Activated CD4-positive, CD25-positive, alpha-beta regulatory T cell treated with anti-CD3 and anti-CD28 coated beads, Interleukin-2, amount 50 U/mL, for 24 hours (primary cell): ENCODE measurements at places on chromosomes 2 and 18.

DNA sequence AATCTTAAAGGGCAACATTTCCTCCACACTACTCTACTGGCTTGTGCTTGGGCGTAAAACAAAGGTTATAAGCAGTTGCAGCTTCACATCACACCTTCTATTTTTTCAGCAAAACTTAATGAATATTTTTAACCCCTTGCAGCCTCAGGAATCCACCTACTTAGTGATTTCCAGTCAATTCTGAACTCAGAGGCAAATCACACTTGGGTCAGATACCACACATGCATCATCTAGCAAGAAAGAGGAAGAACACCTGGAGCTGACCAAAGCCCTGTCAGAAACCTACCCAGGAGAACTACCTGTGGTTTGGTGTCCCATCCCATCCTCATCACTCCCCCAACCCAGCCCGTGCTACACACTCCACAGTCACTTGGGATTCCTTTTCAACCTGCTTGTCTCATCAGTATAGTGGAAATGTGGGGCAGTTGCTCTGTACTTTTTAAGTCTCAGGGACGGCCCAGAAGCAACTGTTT is 25.5 kb downstream of the PIAS2 start:
- peak; percentile 41 for ATAC-seq

- ATAC-seq: no peak
Observed at GRCh38 chr18:13486284-13486683, 240.1 kb downstream of the FAM210A start.

DNA sequence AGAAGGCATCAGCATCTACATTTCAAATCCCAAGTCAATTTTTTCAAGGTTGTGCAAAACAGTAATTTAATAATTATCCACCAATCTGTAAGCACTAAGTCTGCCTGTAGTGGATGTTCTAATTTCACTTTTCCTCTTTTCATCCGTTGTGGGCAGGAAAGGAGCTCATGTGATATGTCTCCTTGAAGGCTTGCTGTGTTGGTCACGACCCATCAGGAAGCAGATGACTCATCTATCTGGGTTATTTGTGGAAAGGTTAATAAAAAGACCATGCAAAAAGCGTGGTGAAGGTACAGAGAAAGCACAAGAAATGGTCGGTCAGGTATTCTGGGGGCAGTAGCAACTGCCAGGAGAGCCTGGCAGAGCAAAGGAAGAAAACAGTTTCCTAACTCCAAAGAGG is 476.7 kb upstream of the RAB6C start:
- no peak for ATAC-seq

GRCh38 chr2:178306352-178307073 is 112.2 kb downstream of the OSBPL6 start:
- no peak for ATAC-seq

- peak; percentile 91 for ATAC-seq
Observed at GRCh38 chr2:8408560-8409460, 273.0 kb upstream of the ID2 start.

DNA sequence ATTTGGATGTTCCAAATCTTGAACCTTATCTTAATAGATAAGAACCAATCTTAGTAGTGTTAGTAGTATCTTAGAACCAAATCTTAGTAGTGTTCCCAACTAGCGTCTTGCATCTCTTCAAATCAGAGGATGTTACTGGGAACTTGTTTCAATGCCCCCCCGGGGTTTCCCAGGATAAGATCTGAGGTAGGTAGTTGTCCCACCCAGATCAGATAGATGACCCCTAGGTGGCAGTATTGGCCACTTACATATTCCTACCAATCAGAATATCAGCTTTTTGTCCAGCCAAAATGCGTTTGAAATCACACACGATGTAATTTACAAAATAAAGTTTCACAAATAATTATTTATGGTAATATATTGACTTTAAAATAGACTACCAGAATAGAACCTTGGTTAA is 314.8 kb downstream of the MBD2 start:
- no peak for ATAC-seq

- ATAC-seq: no peak
Observed at GRCh38 chr18:39842366-39842914, 2112.6 kb upstream of the PIK3C3 start.

DNA sequence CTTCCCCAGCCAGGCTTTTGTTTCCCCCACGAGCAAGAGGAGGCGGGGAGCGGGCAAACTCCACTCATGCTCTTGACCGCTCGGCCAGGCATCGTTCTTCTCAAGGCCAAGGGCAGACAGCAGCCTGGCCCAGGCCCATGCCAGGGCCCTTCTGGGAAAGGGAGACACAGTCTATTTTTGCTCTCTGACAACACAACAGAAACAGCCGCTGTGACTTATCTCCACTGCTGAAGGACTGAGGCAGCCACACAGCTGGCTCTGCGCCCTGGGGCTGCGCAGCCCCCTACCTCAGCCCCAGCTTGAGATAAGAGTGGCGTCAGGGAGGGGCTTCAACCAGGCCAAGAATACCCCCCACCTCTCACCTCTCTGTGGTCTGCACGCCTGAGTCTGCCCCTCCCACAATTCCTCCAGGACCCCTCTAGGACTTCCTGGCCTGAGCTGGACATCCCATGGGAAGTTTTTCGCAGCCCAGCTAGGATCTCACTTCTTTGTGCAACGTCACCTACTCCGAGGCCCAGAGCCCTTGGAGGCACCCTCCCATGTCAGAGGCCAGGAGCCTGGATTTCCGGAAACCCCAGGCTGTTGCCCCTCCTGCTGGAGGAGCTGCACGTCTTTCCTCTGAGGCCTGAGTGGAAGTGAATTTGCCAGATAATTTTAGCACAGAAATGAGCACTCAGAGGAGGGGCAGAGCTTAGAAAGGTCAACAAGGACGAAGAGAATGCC is 118.9 kb upstream of the OTOS start:
- ATAC-seq: no peak

- ATAC-seq: no peak
Observed at GRCh38 chr2:24559473-24560113, 68.5 kb downstream of the NCOA1 start.

DNA sequence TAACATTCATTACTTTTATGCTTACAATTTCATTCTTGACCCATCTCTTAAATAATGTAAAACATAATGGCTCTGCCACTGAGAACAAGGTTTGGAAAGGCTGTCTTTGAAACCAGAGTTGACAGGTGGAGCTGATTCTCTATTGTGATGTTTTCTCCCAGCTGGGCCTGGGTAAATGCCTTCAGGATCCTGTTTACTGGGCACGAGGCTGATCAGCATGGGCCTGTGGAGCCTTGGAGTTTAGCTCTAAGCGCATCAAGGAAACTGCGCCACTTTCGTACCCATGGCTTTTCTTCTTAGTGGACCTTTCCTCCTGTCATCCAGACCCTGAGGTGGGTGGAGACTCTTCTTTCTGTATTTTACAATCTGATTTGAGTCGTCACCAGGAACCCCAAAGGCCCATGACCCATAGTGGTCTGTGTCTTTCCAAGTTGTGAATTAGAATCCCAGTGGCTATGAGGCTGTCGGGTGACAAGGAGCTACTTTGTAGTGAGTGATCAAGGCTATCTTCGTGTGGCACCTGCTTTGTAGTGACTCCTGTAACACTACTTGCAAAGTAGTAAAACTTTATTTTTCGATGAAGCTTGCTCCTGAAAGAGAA is 123.1 kb downstream of the LPIN1 start:
- ATAC-seq: no peak

GRCh38 chr2:239689985-239690384 is 289.2 kb upstream of the HDAC4 start:
- ATAC-seq: no peak

DNA sequence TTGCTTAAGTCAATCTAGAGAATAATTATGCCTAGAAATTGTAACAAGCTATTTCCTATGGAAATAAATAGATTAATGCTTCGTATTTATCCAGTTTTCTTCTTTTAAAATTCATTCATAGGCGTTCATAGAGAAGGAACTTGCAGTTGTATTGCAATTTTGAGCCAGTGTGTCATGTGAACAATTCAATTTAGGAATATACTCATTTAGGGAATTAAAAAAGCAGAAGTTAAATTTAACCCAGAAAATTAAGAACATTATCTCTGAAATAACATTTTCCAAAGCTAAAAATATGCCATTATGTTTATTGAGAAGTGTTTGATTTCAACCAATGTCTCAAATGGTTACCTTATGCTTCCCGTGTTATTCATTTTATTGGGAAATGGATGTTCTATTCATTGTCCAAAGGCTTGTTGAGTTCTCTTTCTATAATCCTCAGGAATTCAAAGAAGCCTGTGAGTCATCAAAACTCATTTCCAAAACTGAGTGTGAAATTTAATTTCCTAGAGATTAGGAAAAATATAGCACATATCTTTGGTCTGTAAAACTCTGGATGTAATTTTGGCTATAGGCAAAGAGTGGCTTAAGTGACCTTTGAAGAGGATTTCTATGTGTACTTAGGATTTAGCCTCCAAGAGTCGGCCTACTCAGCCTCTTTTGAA is 99.7 kb downstream of the SLC8A1 start:
- ATAC-seq: no peak

DNA sequence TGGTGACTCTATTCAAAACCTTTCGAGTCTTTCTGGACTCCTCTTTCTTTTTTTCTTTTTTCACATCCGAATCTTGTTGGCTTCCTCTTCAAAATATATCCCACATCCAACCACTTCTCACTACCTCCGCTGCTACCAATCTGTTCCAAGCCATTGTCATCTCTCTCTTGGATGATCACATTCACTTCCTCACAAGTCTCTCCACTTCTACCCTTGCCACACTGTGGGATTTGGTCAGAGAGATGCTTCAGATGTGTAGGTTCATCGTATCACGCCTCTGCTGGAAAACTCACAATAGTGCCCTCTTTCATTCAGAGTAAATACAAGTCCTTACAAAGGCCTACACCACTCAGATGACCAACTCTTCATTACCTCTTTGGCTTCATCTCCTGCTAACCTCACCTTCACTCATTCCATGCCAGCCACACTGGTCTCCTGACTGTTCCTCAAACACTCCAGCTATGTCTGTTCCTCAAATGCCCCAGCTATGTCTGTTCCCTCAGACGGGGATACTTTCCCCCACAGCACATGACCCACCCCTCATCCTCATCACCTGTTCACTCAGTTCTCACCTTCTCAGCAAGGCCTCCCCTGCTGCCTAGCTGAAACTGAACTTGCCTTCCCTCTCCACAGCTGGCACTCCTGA is 67.2 kb upstream of the PELI1 start:
- no peak for ATAC-seq

DNA sequence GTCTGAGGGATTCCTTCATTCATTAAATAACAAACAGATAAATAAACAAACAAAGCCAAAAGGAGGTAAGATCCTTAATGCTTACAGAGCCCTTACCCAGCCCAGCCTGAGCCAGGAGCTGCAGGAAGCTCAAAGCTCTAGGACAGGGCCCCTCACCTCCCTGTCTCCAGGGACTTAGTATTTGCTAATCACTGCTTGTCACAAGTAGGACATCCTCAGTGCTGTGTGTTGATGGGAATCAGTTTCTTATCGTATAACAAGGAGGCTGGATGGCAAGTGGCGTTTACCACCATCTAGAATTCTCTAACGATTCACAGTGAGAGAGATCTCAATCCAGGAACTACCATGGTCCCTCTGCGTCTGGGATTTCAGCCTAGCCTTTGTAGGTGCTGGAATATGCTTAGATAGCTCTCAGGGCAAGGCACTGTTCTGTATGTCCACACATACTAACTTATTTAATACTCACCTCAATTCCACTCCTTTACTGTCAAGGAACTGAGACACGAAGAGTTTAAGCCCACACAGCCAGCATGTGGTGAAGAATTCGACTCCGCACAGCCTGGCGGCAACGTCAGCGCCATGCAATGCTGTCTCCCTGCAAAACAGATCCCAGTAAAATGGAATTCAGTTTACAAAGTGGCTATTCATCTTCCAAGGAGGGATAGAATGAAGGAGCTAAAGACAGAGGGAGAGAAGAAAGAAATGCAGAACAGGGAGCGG is 164.8 kb downstream of the MYCN start:
- no peak for ATAC-seq

GRCh38 chr18:22088996-22089640 is 80.3 kb upstream of the GATA6 start:
- ATAC-seq: no peak

DNA sequence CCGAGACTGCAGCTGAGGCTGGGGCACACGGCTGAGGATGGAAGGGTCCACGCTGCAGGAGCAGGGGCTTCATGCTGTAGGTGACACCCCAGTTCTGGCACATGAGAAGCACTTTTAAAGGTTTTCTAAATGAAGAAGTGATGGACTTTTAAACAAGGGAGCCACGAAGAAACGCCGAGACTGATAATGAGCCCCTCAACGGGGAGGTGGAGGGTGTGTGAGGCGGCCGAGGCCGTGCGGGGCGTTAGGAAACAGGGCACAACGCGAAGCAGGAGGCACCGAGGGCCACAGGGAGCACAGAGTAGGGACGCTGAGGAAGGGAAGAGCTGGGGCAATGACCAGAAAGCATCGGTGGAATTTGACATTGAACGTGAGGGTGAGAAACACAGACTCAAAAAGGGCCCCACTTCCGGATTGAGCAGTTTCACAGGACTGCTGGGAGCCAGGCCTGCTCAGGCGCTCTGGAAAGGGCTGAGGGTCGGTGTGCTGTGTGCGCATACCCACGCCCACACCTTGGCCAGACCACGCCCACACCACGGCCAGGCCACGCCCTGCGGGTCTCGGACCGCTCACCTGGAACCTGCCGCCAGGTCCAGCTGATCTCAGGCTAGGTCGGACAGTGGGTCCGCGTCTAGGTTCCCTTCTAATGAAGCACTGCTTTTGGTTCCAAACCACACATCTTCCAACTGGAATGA is 115.7 kb downstream of the GYPC start:
- ATAC-seq: no peak

DNA sequence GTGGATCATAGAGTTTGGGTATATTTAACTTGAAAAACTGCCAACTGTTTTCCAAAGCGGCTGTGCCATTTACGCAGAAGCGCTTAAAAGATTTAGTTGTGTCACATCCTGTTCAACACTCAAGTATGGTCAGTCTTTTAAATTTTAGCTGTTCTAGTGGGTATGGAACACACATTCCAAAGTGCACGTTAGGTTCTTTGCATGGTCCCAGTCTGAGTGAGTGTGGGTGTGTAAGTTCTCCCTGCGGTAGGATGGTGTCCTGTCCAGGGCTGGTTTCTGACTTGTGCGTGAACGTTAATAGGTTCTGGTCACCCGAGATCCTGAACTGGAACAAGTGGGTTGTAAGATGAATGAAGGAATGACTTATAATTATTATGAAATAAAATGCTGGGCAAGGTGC is 28.4 kb upstream of the IL36G start:
- ATAC-seq: no peak

- ATAC-seq: no peak
Observed at GRCh38 chr18:59006461-59007067, 133.1 kb upstream of the SEC11C start.

DNA sequence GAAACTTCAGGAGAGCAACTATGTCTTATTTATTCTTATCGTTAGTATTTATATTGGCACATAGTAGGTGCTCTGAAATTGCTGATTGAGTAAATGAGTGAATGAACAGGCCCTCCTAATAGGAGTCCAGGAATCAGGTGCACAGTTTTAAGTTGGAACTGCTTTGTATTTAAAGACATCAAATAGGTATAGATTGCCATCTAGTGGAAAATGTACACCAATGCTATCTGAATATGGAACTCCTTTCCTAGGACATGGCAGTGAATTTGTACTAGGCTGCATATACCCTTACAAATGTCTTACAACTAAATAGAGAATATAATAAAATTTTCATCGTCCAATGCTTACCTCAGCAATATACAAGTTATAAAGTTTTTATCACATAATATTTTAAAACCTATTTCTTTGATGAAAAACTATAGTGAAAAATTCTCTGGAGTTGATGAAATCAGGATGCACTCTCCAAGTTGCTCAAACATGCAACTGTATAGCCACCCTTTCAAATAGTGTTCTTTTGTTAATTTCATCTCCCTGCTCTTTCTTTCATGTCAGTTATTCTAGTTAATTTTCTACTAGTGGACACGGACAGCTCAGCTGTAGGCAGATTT is 318.9 kb upstream of the SYT4 start:
- ATAC-seq: no peak

- ATAC-seq: peak; percentile 57
Observed at GRCh38 chr2:213227458-213227857, 56.8 kb upstream of the SPAG16 start.
